ENCODE measurements at places on chromosomes 2 and 18. TPM values are rescaled to one million over a fixed set of nuclear protein-coding genes. Genes with fewer than 3 reads are reported as not detected.

GRCh38 chr2:147378403-147378802, 466.4 kb upstream of the ACVR2A start:
- DNase-seq = no peak

DNA sequence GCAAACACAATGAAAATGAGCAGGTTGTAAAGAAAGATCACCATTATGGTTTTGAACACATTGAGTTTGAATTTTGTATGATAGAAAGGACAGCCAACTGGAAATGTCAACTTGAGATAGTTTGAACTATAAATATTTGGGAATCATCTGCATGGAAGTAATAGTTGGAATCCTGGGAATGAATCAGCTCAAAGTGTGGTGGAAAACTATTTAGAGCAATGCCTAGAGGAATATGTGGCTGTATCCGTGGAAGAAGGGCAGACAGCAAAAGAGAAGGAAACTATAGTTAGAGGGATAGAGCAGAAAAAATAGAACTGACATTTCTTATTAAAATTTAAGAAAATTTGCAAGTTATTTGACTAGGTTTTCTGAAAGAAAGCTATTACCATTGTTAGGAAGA, 112.5 kb upstream of the OTX1 start:
- no peak for DNase-seq

DNA sequence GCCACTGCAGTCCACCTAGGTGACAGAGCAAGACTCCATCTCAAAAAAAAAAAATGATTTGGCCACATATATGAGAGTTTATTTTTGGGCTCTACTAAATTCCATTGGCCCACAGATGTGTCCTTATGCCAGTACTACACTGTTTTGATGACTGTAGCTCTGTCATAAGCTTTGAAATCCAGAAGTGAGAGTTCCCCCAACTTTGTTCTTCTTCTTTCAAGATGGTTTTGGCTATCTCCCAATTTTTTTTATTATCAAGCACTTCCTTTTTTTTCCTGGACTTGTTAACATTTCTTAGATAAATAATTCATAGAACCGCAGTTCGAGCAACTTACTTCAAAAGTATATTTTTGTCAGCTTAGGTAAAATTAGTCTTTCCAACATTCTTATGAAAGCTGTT, 96.9 kb downstream of the TSHZ1 start:
- no peak for DNase-seq

DNA sequence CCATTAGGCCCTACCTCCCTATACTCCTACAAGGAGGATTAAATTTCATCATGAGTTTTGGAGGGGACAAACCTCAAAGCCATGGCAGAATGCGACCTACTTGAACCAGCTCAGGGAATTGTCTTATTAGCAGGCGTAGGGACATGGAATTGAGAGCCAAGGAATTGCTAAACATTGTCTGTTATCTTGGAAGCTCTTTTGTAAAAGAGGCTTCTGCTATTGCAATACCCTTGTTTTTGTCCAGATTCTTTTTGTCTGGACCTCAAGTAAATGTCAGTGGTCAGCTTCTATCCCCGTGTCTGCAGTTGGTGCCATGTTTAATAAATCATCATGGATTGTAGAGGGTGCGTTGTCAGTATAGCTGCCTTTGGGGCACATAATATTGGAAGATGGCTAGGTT, 62.3 kb downstream of the RHBDD1 start:
- DNase-seq = no peak

- no peak for DNase-seq
These were observed 40.2 kb downstream of the SLC14A1 start for GRCh38 chr18:45764000-45764686.

- no peak for DNase-seq
These were observed 4.9 kb downstream of the TUBB6 start for GRCh38 chr18:12312976-12313375.

DNA sequence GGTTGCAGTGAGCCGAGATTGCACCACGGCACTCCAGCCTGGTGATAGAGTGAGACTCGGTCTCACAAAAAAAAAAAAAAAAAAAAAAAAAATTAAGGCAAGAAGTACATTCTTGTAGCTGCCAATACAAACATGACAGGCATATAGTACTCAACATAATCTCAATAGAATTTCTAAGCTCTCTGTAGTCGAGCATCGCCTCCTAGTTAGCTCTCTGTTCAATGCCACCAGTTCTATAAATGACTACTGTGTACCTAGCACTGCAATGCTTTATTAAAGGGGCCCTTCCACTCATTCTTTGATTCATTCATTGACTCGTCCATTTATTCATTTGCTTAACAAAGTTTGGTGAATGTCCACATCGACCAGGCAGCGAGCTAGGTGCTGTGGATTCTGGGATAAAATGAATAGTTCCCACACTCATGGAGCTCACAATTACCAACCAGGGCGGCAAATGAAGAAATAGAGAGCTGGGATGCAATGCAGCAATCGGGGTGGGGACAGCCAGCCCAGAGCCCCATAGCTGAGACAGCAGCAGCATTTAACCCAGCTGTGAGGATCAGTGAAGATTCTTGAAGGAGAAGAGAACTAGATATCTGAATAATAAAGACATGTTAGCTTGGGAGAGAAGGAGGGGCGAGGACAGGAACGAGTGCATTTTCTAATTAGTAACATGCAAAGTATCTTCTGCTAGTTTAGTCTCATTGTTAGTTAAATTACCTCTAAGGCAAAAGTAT, 349.8 kb downstream of the LPIN1 start:
- no peak for DNase-seq

GRCh38 chr2:46632349-46632748, 153.0 kb downstream of the TMEM247 start:
- DNase-seq = no peak

DNA sequence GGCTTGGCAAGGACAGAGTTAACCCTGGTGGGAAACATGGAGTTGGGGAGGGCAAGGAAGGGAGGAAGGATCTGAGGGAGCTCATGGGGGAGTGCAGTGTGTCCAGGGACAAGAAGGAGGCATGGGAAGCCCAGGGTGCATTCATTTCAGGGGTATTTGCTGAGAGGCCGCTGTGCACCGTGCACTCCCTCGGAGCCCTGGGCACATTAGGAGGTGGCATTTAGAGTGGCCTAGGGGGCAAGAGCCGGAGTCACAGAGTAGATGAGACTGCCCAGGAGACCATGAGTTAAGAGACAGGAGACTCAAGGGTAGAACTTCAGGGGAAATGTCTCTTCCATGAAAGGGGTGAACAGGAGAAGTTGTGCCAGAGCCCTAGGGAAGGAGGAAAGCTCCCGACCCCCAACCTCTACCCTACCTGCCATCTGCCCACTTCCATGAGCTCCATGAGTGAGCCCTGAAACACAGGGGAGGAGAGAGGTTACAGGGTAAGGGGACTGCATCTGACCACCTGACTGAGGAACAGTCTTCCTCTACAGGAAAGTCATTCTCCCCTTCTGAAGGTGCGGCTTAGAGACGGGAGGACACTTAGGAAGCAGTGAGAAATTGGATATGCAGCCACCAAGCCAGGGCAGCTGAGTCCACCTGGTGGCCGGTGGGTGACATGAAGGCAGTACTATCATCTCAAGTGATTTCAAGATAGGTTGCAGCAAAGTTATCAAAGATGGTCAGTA, 58.5 kb upstream of the COPS8 start:
- DNase-seq = peak; percentile 40

DNA sequence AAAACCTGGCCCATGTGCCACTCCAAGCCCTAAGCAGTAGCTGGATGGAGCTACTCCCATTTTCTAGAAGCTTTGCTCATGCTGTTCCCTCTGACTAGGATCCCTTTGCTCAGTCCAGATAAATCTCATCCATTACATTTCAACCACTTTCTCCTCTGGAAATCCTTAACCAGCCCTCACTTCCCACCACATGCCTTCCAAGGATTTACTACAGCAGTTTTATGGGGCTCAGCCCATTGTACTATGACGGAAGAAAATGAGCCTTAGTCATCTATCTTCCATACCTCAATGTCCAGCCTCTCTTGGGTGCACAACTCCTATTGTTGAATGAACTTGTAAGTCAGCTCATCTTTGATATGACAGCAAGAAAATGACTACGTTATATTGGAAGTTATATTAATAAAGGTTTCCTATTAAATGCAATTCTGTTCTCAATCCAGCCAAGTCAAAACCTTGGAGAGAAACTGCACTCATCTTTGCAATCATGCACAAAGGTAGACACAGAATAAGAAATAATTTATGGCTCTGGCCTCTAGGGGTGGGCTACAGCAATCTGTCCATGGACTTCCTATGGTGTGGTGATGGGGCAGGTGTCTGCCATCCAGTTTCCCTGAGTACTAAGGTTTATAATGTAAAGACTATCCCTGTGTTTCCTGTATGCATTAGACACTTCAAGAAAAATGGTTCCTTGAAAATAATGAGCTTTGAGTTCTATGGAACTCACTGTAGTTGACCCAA, 3.4 kb downstream of the B4GALT6 start:
- no peak for DNase-seq

GRCh38 chr2:85961754-85962153, 73.0 kb upstream of the ST3GAL5 start:
- DNase-seq = no peak

GRCh38 chr2:65361623-65362022, 70.8 kb downstream of the SPRED2 start:
- no peak for DNase-seq

GRCh38 chr2:153196378-153197058, 282.0 kb downstream of the RPRM start:
- DNase-seq = no peak

DNA sequence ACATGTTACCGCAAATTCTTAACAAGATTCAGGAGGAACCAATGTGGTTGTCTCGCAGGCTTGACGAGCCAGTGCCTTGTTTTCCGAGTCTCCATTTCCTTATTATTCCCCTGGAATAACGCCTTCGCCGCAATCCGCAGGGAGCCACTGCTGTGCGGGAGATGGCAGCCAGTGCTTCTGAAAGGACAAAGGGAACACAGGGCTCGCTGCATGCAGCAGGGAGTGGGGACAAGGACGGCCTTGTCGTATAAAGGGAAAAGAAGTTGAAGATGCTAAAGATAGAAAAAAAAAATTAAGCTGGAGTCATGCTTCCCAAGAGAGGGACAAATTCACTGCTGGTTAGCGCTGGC, 221.4 kb downstream of the NDUFA10 start:
- DNase-seq = no peak

DNA sequence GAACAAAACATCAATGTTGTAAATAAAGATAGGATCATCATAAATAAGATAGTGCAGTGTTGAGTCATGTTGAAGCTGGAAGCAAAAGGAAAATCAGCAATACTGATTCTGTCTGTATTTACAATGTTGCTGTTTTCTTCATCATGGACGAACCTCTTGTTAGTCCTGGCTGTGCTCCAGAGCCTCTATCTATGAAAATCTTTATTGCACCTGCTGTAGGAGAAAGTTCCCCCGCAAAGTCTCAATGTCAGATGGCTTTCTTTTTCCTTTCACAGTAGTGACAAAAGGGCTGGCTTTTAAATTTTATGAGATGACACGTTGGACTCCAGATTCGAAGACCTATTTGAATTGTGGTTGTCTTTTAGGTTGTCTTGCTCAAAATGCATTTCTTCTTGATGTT, 98.5 kb upstream of the LRRTM1 start:
- DNase-seq = no peak

DNA sequence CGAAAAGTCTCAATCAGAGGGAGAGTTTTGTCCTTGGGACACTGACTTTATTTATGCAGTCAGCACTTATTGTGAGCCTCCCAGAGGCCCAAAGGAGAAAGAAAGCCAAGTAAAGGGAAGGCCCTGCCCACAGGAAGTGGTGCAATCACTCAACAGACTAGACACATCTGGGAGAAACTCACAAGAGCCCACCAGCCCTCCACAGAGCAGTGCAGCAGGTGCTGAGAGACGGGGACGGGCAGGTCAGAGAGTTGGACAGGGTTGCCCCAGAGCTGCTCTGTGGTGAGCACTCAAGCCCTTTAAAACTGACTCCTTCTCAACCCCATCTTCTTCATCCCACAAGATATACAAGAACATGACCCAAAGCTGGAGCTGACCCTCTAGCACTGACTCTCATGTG, 96.0 kb downstream of the TFCP2L1 start:
- no peak for DNase-seq

- DNase-seq = no peak
These were observed 28.7 kb downstream of the ESCO1 start for GRCh38 chr18:21571772-21572171.

- no peak for DNase-seq
These were observed 41.7 kb downstream of the CYP20A1 start for GRCh38 chr2:203280428-203281064.

The FKBP1B gene
- not detected for total RNA-seq

The TEX51 gene
- total RNA-seq = not detected

The AQP4 gene
- not detected for total RNA-seq

The REEP1 gene
- total RNA-seq = not detected

The THSD7B gene
- not detected for total RNA-seq

The ITSN2 gene
- total RNA-seq = 75.4 TPM

The PRSS56 gene
- total RNA-seq = not detected

The GAL3ST2 gene
- total RNA-seq = 1.5 TPM

The GPR155 gene
- 9.0 TPM for total RNA-seq

The ASB3 gene
- 31.0 TPM for total RNA-seq
